NCI-H2029 (cell line): ENCODE measurements at places on chromosomes 4 and X.

DNA sequence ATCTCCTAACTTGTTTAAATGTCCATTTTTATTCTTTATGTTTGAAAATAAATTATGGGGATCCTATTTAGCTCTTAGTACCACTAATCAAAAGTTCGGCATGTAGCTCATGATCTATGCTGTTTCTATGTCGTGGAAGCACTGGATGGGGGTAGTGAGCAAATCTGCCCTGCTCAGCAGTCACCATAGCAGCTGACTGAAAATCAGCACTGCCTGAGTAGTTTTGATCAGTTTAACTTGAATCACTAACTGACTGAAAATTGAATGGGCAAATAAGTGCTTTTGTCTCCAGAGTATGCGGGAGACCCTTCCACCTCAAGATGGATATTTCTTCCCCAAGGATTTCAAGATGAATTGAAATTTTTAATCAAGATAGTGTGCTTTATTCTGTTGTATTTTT lies 27.6 kb downstream of the NUDT6 start:
- DNase-seq = no peak

DNA sequence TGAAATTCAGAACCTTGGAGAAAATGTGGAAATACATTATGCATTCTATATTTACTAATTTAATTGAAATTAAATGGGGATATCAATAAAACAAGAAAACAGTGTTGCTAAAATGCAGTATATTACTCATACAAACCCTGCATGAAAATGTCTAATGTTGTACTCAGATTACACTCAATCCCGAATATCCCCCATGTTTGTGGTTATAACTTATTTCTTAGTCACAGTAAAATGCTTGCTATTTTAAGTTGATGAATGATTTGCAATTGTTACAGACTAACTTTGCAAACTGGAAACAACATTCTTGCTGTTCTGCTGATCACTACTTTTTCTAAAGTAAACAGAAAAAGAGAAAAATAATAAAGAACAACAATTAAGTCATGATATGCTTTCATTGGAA lies 33.1 kb upstream of the ANXA10 start:
- no peak for DNase-seq

DNA sequence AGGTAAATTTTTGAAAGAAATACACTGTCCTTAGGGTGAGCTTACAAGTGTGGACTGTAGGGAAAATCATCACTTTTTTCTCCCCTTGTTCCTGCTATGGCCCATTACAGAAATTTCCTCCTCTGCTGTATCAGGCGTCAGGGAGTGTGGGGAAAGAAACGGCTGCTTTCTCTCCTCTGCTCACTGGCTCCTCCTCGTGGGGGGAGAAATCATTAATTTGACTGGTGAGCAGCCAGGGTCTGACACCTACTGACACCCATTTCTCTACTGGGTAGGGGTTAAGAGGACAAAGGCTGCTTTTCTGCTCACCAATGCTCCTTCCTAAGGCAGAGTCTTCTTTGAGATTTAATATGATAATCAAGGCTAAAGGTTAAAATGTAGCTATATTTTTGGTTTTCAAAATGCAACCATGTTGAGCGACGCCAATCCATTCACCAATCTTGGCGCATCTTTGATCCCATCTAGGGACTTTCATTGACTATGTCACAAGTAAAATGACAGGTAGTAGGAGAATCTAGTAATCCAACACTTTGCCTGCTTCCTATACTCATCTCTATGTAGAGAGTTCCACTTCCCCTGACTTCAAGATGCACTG lies 25.1 kb downstream of the SETD7 start:
- DNase-seq = peak; percentile 20

- DNase-seq = no peak
These were observed 21.0 kb upstream of the THOC2 start for GRCh38 chrX:123753656-123754350.

DNA sequence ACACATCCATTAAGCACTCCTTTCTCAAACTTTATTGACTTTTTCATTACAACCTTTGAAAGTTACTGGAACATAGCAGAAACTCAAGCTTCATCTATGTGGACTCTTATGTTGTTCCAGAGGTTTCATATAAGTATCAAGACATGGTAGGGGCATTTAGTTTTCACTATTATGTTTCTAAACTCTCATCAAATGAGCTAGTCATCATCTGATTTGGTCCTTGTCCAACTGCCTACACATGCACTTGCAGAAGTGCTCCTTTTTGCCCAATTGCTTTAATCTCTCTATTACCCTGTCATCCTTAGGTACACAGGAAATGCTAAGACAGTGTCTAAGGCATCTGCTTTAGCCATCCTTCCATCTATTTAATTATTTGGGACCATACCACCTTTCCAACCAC lies 42.2 kb upstream of the EPGN start:
- no peak for DNase-seq

GRCh38 chr4:92814677-92815076 lies 510.9 kb downstream of the GRID2 start:
- no peak for DNase-seq

DNA sequence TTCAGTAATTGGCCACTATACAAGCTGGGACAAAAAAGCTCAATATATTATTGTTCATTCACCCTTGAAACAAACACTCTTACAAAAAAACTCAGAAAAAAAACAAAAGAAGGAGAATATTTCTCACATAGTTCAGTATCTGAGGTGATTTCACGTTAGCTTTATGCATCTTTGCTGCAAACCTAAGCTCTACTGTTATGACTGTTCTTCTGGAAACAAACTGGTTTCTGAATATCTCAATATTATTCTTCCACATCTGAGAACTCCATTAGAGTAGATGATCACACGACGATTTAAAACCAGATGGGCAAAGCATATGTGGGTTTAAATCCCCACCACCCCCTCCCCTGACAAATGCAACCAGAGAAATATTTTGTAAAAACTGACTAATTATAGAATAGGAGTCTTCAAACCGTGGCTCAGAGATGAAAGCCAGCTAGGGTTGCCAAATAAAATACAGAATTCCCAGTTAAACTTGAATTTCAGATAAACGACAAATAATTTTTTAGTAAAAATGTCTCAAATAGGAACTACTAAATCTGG lies 182.0 kb upstream of the FAM241A start:
- DNase-seq = no peak

DNA sequence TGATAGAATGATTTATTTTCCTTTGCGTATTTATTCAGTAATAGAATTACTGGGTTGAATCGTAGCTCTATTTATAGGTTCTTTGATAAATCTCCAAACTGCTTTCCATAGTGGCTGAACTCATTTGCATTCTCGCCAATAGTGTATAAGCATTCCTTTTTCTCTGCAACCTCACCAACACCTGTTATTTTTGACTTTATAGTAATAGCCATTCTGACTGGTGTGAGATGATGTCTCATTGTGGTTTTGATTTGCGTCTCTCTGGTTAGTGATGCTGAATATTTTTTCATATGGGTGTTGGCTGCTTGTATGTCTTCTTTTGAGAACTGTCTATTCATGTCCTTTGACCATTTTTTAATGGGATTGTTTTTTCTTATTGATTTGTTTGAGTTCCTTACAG lies 160.7 kb downstream of the MID1IP1 start:
- DNase-seq = no peak

- DNase-seq = no peak
These were observed 34.9 kb downstream of the GNL3L start for GRCh38 chrX:54564936-54565335.

- no peak for DNase-seq
These were observed 154.8 kb upstream of the AGA start for GRCh38 chr4:177596991-177597390.
